Activated naive CD8-positive, alpha-beta T cell treated with anti-CD3 and anti-CD28 coated beads, Interleukin-2, amount 50 U/mL, for 24 hours (primary cell): ENCODE measurements at places on chromosomes 4 and X.

DNA sequence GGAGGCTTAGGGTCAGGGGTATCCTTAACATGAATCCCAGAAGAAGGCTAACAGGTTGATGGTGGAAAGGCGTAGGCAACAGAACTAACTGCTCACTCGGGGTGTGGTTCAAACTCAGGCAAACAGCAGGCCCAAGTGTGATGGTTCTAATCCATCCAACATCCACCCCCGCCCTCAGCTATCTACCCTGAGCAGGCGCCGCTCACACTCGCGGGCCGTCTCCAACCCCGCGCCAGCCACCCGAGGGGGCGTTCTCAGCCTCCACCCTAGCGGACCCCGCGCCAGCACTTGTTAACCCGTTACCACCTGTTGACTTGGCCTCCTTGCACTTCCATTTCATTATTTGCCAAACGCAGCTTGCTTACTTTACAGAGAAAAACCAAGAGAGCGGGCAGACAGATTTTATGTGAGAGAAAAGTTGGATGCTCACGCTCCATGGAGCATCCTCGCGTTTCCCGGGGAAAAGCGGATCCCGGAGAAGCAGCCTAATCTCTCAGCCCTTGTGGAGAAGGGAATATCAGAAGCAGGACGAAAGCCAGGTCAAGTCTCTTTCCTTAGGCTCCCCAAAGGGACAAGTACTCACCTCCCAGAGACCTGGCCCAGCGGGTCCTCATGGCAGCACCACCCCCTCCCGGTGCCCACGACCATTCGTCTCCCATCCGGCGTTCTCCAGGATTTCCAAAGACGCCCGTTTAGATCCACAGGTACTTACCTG lies 773 bp downstream of the SNCA start:
- H3K36me3 ChIP-seq = no peaks in the 10 kb centered on the region
- H3K4me1 ChIP-seq = peaks cover 17% of the 10 kb centered on the region
- peak overlapping the region; percentile 66 for H3K4me3 ChIP-seq
- DNase-seq = peak; percentile 14

GRCh38 chr4:144421839-144422565 lies 224.0 kb upstream of the HHIP start:
- H3K36me3 ChIP-seq = no peaks in the 10 kb centered on the region
- no peaks in the 10 kb centered on the region for H3K27me3 ChIP-seq
- H3K4me1 ChIP-seq = no peaks in the 10 kb centered on the region

DNA sequence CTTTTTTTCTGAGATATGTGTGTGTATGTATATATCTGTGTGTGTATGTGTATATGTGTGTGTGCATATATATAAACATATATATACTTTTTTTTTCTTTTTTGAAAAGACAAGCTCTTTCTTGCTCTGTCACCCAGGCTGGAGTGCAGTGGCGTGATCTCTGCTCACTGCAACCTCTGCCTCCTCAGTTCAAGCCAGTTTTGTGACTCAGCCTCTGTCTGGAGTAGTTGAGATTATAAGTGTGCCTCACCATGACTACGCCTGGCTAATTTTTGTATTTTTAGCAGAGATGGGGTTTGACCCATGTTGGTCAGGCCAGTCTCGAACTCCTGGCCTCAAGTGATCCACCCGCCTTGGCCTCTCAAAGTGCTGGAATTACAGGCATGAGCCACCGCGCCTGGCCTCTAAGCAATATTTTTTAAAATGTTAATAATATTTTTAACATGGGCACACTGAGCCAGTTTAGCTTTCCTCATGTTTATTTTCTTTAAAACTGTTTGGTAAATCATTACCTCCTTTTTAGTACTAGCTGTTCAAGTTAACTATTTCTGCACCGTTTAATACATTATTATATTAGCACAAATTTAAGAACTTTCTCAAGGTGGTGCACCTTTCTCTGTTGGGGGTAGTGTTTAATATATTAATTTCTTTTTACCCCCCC lies 33.3 kb downstream of the BBS12 start:
- no peak overlapping the region for H3K4me3 ChIP-seq
- H3K27ac ChIP-seq = no peak overlapping the region
- no peak for DNase-seq
- H3K36me3 ChIP-seq = no peaks in the 10 kb centered on the region

GRCh38 chrX:46446727-46447378 lies 98.4 kb downstream of the ZNF674 start:
- peak overlapping the region; percentile 84 for H3K27ac ChIP-seq
- H3K27me3 ChIP-seq = no peaks in the 10 kb centered on the region
- peak; percentile 89 for DNase-seq
- H3K4me3 ChIP-seq = peak overlapping the region; percentile 83

GRCh38 chr4:115113506-115114106 lies at the start of gene NDST4:
Gene NDST4 (minus strand): TSS chr4:115113620. CDS start chr4:115077036, 36,584 bp downstream.
- H3K4me1 ChIP-seq = no peaks in the 10 kb centered on the region
- no peak within 1 kb of the TSS for H3K27ac ChIP-seq
- no peaks in the 10 kb centered on the region for H3K36me3 ChIP-seq
- no peak within 1 kb of the TSS for H3K4me3 ChIP-seq

DNA sequence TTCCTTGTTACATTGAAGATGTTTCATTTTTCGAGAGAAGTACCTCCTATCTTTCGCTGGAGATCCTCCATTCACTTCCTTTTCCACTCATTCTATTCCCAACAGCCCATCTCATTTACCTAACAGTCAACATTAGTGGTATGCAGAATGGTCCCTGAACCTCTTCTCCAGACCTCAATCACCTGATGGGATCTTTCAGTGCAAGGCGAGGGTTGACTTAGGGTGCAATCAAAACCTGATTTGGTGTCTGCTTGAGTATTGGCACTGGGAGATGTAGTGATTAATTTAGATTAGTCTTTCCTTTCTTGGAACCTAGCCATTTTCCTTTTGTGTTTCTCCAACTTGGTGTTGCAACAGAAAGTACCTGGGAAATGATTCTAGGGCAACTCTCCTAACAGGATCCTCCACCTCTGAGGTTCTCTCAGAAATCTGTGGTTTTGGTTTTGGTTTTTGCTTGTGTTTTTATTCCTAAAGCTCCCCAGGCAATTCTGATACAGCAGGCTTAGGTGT lies 18.4 kb downstream of the DDX3X start:
- no peak overlapping the region for H3K4me3 ChIP-seq
- H3K27me3 ChIP-seq = no peaks in the 10 kb centered on the region
- peaks cover 26% of the 10 kb centered on the region for H3K36me3 ChIP-seq

DNA sequence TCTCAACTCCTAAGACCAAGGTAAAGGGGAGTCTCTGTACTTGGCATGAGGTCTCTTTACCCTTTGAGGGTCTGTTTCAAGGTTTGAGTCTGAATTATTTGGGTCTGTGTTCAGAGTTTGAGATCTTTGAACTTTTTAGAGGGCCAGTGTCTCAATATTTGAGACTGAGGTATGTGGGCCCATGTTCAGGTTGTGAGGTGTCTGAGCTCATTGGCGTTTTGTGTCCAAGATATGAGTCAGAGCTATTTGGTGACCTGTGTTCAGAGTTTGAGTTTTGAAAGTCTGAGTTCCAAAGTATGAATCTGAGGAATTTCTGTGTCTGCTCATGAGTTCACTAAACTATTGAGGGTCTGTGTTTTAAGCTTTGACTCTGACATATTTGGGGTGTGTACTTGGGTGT lies 36.7 kb upstream of the PAGE4 start:
- H3K36me3 ChIP-seq = no peaks in the 10 kb centered on the region
- no peak overlapping the region for H3K4me3 ChIP-seq
- H3K27ac ChIP-seq = no peak overlapping the region

GRCh38 chr4:2797545-2798305 lies 4.8 kb downstream of the SH3BP2 start:
- H3K36me3 ChIP-seq = no peaks in the 10 kb centered on the region
- DNase-seq = no peak
- H3K27me3 ChIP-seq = no peaks in the 10 kb centered on the region
- peak overlapping the region; percentile 84 for H3K27ac ChIP-seq
- H3K4me3 ChIP-seq = peak overlapping the region; percentile 75

DNA sequence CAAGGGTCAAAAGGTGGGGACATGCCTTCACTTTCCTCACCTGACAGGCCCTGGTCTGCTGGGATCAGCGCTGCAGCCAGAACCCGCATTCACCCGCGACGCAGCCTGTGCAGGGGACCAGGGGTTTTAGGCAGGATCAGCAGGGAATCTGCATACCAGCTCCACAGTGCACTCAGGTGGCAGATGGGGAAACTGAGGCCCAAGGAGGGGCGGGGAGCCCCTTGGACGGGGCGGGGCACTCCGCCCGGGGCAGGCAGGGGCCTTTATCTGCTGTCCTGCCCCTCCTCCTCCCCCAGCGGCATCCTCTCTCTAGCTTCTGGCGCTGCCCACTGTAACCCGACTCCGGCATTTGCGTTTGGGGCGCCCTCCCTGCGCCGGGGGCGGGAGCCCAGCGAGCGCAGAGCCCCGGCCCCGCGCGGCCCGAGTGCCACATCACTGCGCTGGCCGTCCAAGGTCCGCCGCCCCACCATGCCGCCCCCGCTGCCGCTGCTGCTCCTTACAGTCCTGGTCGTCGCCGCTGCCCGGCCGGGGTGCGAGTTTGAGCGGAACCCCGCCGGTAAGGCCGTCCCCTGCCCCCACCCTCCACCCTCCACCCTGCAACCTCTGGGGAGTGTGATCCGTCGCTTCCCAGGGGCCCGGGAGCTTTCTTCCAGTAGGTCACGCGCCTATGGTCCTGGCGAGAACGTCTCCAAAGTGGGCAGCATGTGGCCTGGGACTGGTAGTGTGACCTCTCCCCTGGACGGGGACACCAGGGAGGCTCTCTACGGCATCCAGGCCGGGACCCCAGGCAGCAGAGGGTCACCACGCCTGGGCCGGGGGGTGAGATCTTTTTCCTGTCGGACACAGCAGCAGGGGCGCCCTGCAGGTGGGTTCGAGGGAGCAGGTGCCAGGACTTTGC lies at the start of gene CPZ:
TSS of gene CPZ (plus strand) at position 400 of the 898 bp plus-strand sequence. CDS start at position 469, 69 bp downstream.
- peaks cover 18% of the 10 kb centered on the region for H3K27me3 ChIP-seq
- no peaks in the 10 kb centered on the region for H3K36me3 ChIP-seq
- H3K27ac ChIP-seq = no peak within 1 kb of the TSS

GRCh38 chr4:26803211-26803861 lies 57.3 kb upstream of the STIM2 start:
- H3K27me3 ChIP-seq = no peaks in the 10 kb centered on the region
- no peak overlapping the region for H3K27ac ChIP-seq
- H3K4me3 ChIP-seq = no peak overlapping the region
